ENCODE measurements at places on chromosomes 7 and 10.

GRCh38 chr7:3682028-3682710 is 381.1 kb downstream of the SDK1 start:
- no peak for DNase-seq

GRCh38 chr7:44226396-44226753 is 25.6 kb downstream of the YKT6 start:
- no peak for DNase-seq

DNA sequence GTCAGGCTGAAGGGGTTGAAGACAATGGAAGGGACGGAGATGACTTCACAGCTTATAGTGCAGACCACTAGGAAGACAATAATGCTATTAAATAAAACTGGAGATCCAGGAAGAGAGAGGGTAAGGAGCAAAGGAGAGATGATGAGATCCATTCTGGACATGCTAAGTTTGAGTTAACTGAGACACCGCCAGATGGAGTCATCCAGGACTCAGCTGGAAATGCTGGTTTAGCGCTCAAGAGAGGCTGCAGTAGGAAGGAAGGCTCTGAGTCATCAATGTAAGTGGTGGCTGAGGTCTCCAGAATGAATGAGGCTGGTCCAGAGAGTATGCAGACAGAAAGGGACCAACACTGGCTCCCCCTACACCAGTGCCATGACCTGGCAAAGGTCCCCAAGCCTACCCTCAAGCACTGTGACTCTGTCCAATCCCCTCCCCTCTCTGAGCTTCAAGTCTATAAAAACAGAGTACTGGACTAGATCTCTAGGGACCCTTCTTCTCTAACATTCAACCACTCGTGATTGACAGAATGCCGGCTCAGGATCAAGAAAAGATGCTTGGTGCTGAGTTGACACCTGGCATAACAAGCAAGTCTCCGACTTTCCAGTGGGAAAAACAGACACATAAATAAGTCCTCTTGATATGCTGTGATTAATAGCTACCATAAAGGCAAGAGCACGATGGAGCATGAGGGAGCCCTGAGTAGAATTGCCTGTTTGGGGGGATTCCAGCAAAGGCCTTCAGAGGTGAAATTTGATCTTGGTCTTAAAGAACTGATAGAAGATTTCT is 8.9 kb downstream of the GFRA1 start:
- no peak for DNase-seq

- no peak for DNase-seq
Observed at GRCh38 chr10:110686949-110687348, 42.8 kb downstream of the RBM20 start.

DNA sequence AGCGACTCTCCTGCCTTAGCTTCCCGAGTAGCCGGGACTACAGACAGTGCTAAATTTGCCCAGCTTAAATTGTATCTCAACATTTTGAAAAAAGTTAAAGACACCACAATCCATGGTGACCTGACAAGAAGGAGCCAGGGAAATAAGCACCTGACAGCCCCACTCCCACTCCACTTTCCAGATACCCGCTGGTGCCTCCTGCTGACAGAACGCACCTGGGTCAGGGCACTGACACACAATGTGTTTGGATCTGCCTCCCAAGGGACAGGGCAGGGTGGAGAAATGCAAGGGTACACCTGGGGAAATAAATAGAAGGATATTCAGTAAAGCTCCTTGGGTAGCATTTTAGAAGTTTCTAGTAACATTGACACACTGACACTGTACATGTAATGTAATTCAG is 58.9 kb upstream of the OPN4 start:
- DNase-seq = no peak

DNA sequence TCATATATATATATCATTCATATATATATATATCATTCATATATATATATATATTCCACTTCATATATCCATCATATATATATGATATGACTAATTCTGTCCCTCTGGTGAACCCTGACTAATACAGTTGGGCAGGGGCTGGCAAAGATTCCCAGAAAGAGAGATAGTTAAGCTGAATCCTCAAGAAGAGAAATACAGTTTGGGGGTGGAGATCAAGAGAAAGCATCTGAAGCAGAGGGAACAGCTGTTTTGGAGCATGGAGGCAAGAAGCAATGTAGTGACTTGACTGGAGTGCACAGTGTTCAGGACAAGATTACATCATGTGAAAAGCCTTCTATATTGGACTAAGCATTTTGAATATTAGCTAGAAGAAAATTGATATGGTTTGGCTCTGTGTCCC is 540.7 kb downstream of the MAGI2 start:
- no peak for DNase-seq

GRCh38 chr7:93955304-93955703 is 33.8 kb downstream of the GNG11 start:
- DNase-seq = no peak

- no peak for DNase-seq
Observed at GRCh38 chr10:101671453-101671852, 23.5 kb downstream of the FBXW4 start.

- no peak for DNase-seq
Observed at GRCh38 chr7:17690030-17690429, 250.3 kb downstream of the SNX13 start.

GRCh38 chr10:31188792-31189406 is 130.1 kb upstream of the ZEB1 start:
- DNase-seq = no peak

DNA sequence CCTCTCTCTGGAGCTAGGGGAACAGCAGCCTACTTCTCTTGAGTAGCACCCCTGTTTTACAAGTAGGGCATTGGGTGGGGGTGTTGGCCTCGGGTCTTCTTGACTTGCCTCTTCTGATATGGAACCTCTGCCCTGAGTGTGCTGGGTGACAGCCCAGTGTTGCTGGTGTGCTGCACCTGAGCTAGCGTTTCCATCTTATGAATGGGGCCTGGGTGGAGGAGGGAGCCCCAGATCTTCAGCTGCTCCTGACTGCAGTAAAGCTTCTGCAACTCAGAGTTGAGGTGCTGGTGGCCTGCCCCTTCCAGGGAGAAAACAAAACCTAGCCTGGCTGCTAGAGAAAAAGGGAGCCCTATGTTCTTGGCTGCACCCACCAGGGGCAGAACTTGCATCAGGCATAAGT is 202.5 kb upstream of the SHH start:
- no peak for DNase-seq

Data from activated T-cell treated with anti-CD3 and anti-CD28 coated beads, Interleukin-2, amount 50 U/mL, for 24 hours (primary cell).